ENCODE measurements at places on chromosomes 7 and 10. TPM values are rescaled to one million over a fixed set of nuclear protein-coding genes. Genes with fewer than 3 reads are reported as not detected.

DNA sequence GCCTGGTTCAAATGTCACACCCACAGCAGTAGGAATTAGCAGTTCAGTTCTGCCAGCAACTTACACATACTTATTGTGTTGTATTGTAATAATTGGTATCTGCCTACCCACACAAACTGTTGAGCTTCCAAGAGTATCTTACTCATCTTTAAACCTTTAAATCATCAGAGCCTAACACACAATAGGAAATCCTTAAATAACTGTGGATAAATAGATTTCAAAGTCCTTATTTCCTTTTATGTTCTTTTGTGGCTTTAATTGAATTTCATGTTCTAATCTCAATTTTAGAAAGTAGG, 3.9 kb downstream of the CASD1 start:
- H3K4me3 ChIP-seq: no peak overlapping the region
- H3K27ac ChIP-seq: no peak overlapping the region

- no peaks in the 10 kb centered on the region for H3K4me1 ChIP-seq
- DNase-seq: no peak
- no peaks in the 10 kb centered on the region for H3K27me3 ChIP-seq
- H3K4me3 ChIP-seq: no peak overlapping the region
- H3K36me3 ChIP-seq: peaks cover 22% of the 10 kb centered on the region
Observed at GRCh38 chr7:158904599-158904998, 48.2 kb downstream of the DYNC2I1 start.

The TWNK gene
- total RNA-seq: 16.9 TPM

GRCh38 chr10:107899075-107899474, 734.6 kb upstream of the SORCS1 start:
- no peak overlapping the region for H3K27ac ChIP-seq
- H3K4me3 ChIP-seq: no peak overlapping the region
- no peaks in the 10 kb centered on the region for H3K36me3 ChIP-seq
- no peak for DNase-seq

DNA sequence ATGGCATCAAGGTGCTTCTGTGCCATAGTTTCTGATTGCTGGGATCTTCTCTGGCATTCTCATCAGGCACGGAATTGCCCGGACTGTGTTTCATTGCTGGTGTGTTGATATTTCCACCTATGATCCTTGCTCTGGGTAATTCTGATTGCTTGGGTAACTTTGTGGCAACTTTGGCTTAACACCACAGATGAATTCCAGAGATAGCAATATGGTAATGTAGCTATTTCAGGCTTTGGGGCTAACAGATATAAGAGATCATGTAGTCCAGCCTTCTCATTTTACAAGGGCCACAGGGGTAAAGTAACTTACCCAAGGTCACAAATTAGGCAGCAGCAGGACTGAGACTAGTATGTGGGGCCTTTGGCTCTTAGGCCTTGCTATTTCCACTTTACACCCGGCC, 53.9 kb upstream of the PLPP4 start:
- DNase-seq: no peak
- no peak overlapping the region for H3K27ac ChIP-seq
- no peaks in the 10 kb centered on the region for H3K36me3 ChIP-seq
- H3K4me1 ChIP-seq: no peaks in the 10 kb centered on the region
- no peak overlapping the region for H3K4me3 ChIP-seq

DNA sequence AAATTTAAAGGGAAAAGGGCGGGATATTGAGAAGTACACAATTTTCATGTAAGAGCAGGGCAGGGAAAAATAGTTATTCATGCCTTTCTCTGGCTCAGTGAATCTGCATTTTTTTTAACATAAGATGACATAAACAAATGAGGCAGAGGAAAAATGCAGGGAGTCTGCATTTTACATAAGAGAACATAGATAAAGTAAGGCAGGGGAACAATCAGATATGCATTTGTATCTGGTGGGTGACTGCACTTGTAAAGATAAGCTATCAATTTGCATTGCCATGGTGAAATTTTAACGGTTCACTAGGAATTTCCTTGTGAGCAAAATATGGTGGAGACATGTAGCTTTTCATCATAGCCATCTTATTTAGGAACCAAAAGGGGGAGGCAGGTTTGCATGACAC, 33.5 kb downstream of the ALOX5 start:
- H3K27me3 ChIP-seq: no peaks in the 10 kb centered on the region
- no peak overlapping the region for H3K4me3 ChIP-seq
- no peaks in the 10 kb centered on the region for H3K36me3 ChIP-seq
- H3K4me1 ChIP-seq: no peaks in the 10 kb centered on the region

The LRRN3 gene
- 64.9 TPM for total RNA-seq

- H3K27ac ChIP-seq: no peak overlapping the region
- no peak overlapping the region for H3K4me3 ChIP-seq
- H3K36me3 ChIP-seq: no peaks in the 10 kb centered on the region
- no peak for DNase-seq
- peaks cover 10% of the 10 kb centered on the region for H3K27me3 ChIP-seq
Observed at GRCh38 chr10:118290471-118290995, 51.6 kb downstream of the FAM204A start.

GRCh38 chr10:31757831-31758230, 170.8 kb downstream of the ARHGAP12 start:
- no peaks in the 10 kb centered on the region for H3K27me3 ChIP-seq
- DNase-seq: no peak
- H3K4me1 ChIP-seq: peaks cover 15% of the 10 kb centered on the region
- H3K36me3 ChIP-seq: no peaks in the 10 kb centered on the region
- no peak overlapping the region for H3K27ac ChIP-seq
- no peak overlapping the region for H3K4me3 ChIP-seq

The ESYT2 gene
- 122 TPM for total RNA-seq

The PLXDC2 gene
- 0.53 TPM for total RNA-seq

- no peak for DNase-seq
- no peak overlapping the region for H3K4me3 ChIP-seq
- no peaks in the 10 kb centered on the region for H3K36me3 ChIP-seq
Observed at GRCh38 chr7:66330961-66331360, 125.8 kb downstream of the TPST1 start.

- no peaks in the 10 kb centered on the region for H3K27me3 ChIP-seq
- DNase-seq: no peak
- H3K4me3 ChIP-seq: no peak overlapping the region
- H3K4me1 ChIP-seq: no peaks in the 10 kb centered on the region
- no peak overlapping the region for H3K27ac ChIP-seq
- no peaks in the 10 kb centered on the region for H3K36me3 ChIP-seq
Observed at GRCh38 chr10:113808168-113808567, 45.7 kb downstream of the DCLRE1A start.

DNA sequence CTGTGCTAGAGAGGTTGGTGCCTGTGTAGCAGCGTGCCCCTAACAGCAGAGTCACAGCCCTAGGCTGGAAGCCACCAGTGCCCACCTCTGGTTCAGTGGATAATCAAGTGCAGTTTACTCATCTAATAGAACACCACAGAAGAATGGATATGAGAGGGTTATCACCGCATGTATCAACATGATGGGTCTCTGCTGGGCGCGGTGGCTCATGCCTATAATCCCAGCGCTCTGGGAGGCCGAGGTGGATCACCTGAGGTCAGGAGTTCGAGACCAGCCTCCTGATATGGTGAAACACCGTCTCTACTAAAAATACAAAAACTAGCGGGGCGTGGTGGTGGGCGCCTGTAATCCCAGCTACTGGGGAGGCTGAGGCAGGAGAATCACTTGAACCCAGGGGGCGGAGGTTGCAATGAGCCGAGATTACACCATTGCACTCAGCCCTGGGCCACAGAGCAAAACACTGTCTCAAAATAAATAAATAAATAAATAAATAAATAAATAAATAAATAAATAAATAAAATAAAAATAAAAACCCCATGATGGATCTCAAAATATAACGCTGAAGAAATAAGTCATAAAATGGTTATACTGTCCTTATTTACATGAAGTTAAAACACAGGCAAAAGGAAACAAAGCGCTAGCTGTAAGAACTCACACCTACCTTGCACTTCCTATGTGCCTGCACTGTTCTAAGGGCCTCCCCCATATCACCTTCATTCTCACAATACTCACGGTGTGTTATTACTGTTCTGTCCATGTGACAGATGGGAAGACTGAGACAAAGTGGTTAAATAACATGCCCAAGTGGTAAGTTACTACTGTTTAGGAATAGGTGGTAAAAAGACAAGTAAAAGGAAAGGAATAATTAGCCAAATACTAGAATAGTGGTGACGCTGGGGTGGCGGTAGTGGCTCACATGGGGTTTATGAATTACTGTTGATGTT, 70.9 kb downstream of the AMZ1 start:
- no peak for DNase-seq
- no peak overlapping the region for H3K4me3 ChIP-seq
- H3K27me3 ChIP-seq: no peaks in the 10 kb centered on the region
- H3K36me3 ChIP-seq: no peaks in the 10 kb centered on the region
- no peaks in the 10 kb centered on the region for H3K4me1 ChIP-seq

DNA sequence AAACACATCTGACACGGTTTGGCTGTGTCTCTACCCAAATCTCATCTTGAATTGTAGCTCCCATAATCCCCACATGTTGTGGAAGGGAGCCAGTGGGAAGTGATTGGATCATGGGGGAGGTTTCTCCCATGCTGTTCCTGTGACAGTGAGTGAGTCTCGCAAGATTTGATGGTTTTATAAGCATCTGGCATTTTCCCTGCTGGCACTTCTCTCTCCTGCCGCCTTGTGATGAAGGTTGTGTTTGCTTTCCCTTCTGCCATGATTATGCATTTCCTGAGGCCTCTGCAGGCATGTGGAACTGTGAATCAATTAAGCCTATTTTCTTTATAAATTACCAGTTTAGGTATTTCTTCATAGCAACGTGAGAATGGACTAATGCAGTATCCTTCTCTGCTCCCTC, 5.9 kb upstream of the HTR5A start:
- DNase-seq: no peak
- no peak overlapping the region for H3K4me3 ChIP-seq
- H3K27me3 ChIP-seq: peaks cover 25% of the 10 kb centered on the region
- H3K36me3 ChIP-seq: no peaks in the 10 kb centered on the region

- no peaks in the 10 kb centered on the region for H3K27me3 ChIP-seq
- peak overlapping the region; percentile 27 for H3K4me3 ChIP-seq
- H3K4me1 ChIP-seq: peaks cover 50% of the 10 kb centered on the region
- H3K36me3 ChIP-seq: no peaks in the 10 kb centered on the region
- DNase-seq: no peak
- H3K27ac ChIP-seq: peak overlapping the region; percentile 44
Observed at GRCh38 chr10:62185919-62186692, 82.5 kb downstream of the RTKN2 start.

GRCh38 chr10:95880704-95881103, 27.1 kb upstream of the CC2D2B start:
- no peak overlapping the region for H3K27ac ChIP-seq
- no peaks in the 10 kb centered on the region for H3K27me3 ChIP-seq
- H3K4me3 ChIP-seq: no peak overlapping the region
- H3K4me1 ChIP-seq: no peaks in the 10 kb centered on the region
- no peaks in the 10 kb centered on the region for H3K36me3 ChIP-seq

The INA gene
- total RNA-seq: not detected

- DNase-seq: no peak
- H3K36me3 ChIP-seq: peaks cover 2% of the 10 kb centered on the region
- no peak overlapping the region for H3K4me3 ChIP-seq
- H3K4me1 ChIP-seq: no peaks in the 10 kb centered on the region
- no peak overlapping the region for H3K27ac ChIP-seq
- H3K27me3 ChIP-seq: no peaks in the 10 kb centered on the region
Observed at GRCh38 chr7:152847386-152847908, 87.9 kb downstream of the ACTR3B start.

DNA sequence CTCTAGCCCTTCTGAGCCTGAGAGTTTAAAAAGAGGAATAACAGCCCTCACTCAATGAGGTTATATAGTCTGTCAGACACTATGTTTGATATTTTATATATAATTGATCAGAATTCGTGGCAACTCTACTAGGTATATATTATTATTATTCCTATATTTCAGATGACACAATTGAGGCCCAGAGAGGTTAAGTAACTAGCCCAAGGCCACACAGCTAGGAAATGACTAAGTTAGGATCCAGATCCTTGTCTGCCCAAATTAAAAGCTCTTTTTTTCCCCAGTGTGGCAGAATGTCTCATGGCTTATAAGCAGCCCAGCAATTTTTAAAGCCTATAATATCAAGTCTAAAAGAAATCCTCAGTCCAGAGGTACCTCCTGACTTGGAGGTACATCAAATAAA, 1119.9 kb upstream of the AUTS2 start:
- H3K4me3 ChIP-seq: no peak overlapping the region
- DNase-seq: no peak
- H3K36me3 ChIP-seq: no peaks in the 10 kb centered on the region
- no peaks in the 10 kb centered on the region for H3K27me3 ChIP-seq

DNA sequence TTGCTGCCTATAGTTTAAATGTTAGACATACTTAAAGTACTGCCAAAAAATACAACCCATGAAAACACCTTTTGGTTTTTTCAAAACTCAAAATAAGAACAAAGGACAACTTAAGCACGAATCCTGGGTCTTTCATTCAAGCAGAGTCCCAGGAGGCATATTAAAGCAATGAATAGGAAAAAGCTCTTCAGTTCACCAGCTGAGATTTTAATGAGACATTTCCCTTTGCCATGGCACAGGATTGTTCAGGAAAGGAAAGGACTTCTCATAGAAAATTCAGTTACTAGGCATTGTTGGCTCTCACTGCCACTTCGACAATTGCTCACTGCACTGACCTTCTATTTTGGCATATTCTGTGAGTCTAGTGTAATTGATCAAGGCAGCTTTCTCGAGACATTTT, 133.5 kb upstream of the FEZF1 start:
- no peak overlapping the region for H3K4me3 ChIP-seq
- no peak for DNase-seq
- H3K4me1 ChIP-seq: no peaks in the 10 kb centered on the region
- H3K27me3 ChIP-seq: no peaks in the 10 kb centered on the region

DNA sequence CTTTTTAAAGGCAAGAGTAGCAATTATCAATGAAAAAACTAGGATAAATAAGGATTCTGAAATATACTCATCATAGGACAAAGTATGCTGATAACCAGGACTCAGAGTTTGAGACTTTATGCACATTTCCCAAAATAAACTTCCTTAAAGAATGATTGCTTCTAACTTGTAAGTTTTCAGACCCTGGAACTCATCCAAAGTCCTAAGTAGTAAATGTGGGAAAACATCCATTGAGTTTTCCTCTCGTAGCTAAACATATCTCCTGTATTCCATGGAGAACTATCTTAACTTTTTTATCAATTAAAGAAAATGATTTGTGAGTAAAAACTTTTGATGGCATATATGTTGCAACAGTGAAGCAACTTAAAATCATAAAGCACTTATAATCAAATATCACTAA, 285.2 kb upstream of the KLF6 start:
- DNase-seq: no peak
- H3K4me1 ChIP-seq: peaks cover 22% of the 10 kb centered on the region
- no peak overlapping the region for H3K27ac ChIP-seq

GRCh38 chr7:29884399-29885272, 78.3 kb downstream of the WIPF3 start:
- no peaks in the 10 kb centered on the region for H3K36me3 ChIP-seq
- H3K4me3 ChIP-seq: no peak overlapping the region
- no peak for DNase-seq
- peaks cover 13% of the 10 kb centered on the region for H3K27me3 ChIP-seq
- peaks cover 5% of the 10 kb centered on the region for H3K4me1 ChIP-seq

- H3K27ac ChIP-seq: no peak overlapping the region
- H3K4me1 ChIP-seq: no peaks in the 10 kb centered on the region
- no peak for DNase-seq
- H3K4me3 ChIP-seq: no peak overlapping the region
Observed at GRCh38 chr10:88181902-88182600, 318.6 kb downstream of the PTEN start.
